ENCODE measurements at places on chromosomes 11 and 22. TPM values are rescaled to one million over a fixed set of nuclear protein-coding genes. Genes with fewer than 3 reads are reported as not detected.

DNA sequence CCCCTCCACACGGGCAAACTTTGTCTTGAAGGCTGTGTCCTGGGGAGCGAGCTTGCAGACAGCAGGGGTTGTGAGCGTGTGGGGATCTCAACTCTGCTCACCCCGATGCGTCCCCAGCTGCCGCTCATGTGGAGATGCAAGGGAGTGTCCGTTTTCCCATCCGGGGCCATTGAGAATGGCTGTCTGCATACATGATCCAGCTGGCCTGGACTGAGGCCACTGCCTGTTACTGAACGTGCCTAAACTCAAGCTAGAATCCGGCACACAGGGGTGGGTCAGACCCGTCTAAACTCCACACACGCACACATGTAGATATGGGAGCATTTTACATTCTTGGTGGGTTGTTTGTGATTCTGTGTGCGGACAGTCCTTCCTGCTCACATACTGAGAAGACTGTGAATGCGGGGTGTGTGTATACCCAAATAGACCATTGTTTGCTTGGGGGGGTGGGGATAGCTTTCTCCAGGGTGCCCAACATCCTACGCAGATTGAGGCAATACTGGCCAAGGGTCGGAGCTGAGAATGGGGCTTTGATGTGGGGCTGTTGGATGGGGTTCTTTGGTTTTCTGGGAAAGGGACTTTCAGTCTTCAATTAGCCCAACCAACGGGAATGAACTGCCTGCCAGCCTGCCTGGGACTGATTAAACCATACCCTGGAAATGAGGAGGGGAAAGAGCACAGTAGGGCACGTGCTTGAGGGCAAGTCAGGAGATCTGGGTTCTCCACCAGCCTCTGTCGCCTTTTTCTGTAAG, 60.4 kb downstream of the ST3GAL4 start:
- peak; percentile 93 for DNase-seq

DNA sequence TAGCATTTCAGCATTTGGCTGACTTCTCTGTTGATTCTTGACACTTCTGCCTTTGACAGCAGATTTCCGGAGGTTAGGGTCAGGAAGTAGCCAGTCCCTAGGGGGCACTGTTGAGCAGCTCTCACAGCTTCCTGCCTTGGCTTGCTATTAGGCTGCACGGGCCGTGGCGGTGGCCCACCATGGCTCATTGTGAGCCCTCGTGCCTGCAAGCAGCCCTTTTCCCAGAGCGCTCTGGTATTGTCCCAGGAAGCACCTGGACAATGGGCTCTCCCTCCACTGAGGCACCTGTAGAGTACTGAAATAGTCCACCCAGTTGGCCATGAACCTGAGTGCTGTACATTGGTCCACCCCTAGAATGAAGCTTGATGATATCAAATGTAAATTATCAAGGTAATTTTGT, 100.2 kb upstream of the GAL start:
- peak; percentile 69 for DNase-seq

DNA sequence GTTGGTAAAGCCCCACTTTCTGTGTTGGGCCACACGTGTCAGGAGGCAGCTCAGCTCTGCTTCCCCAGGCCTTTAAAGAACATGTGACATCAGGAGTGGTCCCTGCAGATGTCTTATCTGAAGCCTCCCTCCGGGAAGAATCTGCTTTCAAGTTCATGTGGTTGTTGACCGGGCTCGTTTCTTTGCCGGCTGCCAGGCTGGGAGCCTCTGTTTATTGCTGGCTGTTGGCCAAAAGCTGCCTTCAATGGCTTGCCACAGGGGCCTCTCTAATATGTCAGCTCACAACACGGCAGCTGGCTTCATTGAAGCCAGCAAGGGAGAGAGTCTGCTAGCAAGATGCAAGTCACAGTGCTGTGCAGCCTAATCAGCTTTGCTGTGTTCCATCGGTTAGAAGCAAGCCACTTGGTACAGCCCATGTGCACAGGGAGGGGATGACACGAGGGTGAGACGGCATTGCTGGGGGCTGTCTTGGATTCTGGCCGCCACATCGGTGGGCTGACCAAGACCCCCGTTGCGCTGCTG, 14.6 kb downstream of the MRGPRF start:
- peak; percentile 83 for DNase-seq

- DNase-seq = no peak
Measured at GRCh38 chr11:134469627-134470026, 57.6 kb upstream of the B3GAT1 start.

GRCh38 chr22:29744902-29745301, 21.9 kb downstream of the ZMAT5 start:
- peak; percentile 35 for DNase-seq

DNA sequence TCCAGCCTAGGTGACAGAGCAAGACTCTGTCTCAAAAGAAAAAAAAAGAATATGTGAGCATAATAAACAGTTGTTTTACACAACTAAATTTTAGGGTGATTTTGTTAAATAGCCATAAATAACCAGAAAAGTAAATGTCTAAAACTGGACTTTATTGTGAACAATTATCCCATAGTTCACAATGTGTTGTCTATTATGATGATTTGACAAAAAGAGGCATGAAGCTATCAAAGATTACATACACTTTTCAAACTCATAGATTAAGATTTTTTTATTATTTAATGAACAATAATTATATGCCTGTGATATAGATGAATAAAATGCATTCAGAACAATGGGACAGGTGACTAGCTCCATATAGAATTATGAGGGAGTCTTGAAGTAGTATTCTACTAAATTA, 27.0 kb upstream of the MTMR2 start:
- no peak for DNase-seq

DNA sequence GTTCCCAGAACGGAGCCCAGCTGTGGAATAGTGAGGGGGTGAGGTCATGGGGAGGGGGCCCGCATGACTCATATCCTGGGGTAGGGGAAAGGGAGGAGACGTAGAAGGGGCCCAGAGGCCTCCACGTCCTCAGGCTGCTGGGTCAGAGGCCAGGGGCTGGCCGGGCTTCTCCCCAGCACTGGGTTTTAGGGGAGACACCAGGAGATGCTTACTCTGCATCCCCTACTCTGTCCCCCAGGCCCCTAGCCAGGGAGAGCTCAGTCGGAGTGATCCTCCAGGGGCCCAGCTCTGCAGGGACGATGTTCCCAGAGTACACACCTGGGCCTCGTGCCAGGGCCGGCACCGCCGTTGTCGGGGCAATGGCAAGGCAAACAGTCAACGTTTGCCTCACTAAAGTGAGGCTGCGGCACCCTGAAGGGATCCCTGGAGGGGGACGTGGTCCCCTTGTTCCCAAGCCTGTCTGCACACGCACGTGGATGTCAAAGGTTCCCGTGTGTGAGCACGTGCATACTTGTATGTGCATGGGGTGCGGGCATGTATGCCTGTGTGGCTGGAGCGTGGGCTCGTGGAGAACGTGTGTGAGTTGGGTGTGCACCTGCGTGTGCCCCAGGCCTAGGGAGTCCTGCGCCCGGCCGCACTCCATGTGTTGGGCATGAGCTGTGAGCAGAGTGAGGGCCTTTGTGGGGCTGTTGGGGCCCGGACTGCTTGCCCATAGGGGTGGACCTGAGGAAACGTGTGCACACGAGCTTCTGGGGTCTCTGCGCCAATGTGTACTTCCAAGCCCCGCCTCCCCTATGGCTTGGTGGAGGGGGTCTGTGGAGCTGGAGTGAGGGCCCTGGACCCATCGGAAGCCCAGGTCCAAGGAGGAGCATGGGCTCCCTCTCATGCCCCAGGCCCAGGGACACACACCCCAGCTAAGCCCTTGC, 14.2 kb downstream of the PRR33 start:
- DNase-seq = peak; percentile 61

DNA sequence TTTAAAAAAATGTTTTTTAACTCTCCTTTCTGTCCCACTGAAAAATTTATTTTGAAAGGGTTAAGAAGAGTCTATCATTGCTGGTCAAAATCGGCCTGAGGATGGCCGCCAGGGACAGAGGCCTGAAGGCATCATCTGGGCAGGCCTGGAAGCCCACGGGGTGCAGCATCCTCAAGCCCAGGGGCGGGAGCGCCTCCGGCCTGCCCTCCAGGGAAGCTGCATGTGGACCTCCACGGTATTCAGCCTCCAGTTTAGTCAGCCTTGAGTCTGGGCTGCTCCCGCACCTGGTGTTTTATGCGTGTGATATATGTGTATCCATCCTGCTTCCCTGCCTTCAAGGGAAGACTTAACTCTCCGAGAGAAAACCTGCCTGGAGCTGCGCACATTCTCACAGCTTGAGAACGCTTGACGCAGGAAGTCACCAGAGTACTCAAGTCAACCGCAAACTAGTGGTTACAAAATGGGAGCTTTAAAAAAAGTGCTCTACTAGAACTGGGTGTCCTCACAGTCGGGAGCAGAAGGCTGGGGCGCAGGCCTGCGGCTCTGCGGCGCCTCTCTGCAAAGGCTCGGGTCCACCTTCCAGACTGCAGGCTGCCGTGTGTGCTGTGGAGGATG, 13.6 kb upstream of the BID start:
- DNase-seq = no peak

- no peak for DNase-seq
Measured at GRCh38 chr11:1728301-1728700, 22.1 kb downstream of the IFITM10 start.

DNA sequence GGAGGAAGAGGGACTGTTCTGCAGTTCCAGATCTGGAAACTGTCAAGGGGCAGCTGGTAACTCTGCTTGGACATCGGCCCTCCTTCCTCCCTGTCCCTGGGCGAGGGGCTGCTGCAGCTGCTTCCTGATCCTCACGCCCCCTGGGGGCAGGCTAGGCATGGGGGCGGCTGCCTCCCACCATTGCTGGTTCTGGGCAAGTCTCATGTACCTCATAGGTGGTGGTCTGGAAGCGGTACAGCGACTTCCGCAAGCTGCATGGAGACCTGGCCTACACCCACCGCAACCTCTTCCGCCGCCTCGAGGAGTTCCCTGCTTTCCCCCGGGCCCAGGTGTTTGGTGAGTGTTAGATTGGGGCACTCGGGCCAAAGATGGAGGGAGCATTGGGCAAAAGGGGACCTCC, 5.0 kb downstream of the SNX15 start:
- no peak for DNase-seq

DNA sequence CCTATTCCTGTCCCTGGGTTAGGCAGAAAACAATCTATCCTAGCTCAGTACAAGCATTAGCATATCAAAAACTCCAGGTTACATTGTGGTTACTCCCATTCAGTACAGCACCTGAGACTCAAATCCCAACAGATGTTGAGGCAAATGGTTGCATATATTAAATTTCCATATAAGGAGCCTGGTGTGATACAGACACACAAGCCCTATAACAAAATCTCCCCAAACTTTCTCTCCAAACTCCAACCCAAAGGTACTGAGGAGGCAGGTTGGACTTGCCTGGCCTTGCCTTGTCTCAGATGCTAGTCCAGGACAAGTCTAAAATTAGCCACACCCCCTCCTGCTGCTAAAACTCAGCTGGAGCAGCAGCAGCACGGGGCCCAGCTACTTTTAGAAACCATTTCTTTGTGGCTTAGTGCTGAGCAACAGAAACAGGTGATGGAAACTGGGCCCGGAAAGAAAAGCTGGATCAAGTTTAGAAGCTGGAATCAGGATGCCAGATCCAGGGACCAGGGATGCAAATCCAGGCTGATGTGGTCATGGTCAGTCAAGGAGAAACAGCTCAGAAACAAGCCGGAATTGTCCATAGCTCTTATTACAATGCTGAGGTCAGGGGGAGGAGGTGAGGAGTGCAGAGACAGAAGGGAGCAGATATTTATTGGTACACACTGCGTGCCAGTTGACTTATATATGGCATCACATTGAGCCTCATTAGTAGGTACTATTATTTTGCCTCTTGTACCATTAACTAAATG, 73.7 kb upstream of the AMOTL1 start:
- DNase-seq = no peak

DNA sequence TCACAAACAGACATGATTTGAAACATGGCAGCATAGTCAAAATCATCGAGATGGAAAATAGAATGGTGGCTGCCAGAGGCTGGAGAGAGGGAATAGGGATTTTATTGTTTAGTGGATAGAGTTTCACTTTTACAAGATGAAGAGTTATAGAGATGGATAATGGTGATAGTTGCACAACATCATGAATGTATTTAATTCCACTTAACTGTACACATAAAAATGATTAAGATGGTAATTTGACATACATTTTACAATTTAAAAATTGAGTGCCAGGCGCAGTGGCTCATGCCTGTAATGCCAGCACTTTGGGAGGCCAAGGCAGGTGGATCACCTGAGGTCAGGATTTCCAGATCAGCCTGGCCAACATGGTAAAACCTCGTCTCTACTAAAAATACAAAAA, 21.2 kb downstream of the TTC28 start:
- no peak for DNase-seq

GRCh38 chr11:101269990-101270660, 140.5 kb upstream of the PGR start:
- DNase-seq = no peak

- no peak for DNase-seq
Measured at GRCh38 chr11:102967497-102967896, 12.0 kb upstream of the MMP13 start.

- DNase-seq = peak; percentile 31
Measured at GRCh38 chr22:41524809-41525449, 19.3 kb downstream of the POLR3H start.

SCARF2 gene
- 42.9 TPM for total RNA-seq

GAB4 gene
- not detected for total RNA-seq

THY1 gene
- 12.5 TPM for total RNA-seq

VSIG2 gene
- 419 TPM for total RNA-seq

TUBA8 gene
- not detected for total RNA-seq

FIBP gene
- 117 TPM for total RNA-seq

USP2 gene
- total RNA-seq = 17.4 TPM

RASSF10 gene
- total RNA-seq = 0.58 TPM

VSIG10L2 gene
- total RNA-seq = not detected

UPK3A gene
- not detected for total RNA-seq

ASCL2 gene
- total RNA-seq = not detected

OR6T1 gene
- not detected for total RNA-seq

OR51T1 gene
- total RNA-seq = not detected
